ENCODE measurements at places on chromosomes 1 and 21. TPM values are rescaled to one million over a fixed set of nuclear protein-coding genes. Genes with fewer than 3 reads are reported as not detected.

GRCh38 chr1:56864430-56864829 is 9.8 kb downstream of the C8A start:
- no peak for DNase-seq

DNA sequence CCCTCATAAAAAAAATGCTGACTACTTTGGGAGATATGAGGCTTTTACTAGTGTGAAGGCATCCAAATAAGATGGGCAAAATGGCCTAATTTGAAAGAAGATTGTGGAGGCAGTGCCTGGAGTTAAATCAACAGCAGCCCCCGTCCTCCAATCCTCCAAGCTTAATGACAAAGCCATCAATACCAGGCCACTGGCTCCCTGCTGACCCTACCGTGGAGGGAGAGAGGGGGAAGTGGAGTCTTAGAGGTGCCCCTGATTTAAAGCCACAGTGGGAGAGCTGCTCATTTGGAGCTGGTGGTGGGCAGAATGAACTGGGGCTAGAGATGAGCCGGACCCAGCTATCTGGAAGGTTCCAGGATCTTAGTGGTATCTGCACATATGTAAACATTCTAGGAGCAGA is 24.3 kb upstream of the KNCN start:
- DNase-seq = no peak

- no peak for DNase-seq
Measured at GRCh38 chr1:218468711-218469110, 123.6 kb downstream of the TGFB2 start.

DNA sequence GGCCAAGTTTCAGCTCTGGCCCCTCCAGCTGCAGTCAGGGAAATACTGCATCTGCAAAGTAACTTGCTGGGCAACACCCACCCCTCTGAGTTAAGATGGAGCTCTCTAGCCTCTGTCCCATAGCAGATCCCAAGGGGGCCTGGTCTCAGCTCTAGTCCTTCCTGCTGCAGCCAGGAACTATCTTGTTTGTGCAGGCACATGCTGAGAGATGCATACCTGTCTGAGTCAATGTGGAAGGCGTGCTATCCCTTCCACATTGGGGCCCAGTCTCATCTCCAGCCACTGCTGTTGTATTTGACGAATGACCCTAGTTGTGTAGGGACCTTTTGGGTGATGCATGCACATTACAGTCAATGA is 76.4 kb downstream of the CTH start:
- no peak for DNase-seq

DNA sequence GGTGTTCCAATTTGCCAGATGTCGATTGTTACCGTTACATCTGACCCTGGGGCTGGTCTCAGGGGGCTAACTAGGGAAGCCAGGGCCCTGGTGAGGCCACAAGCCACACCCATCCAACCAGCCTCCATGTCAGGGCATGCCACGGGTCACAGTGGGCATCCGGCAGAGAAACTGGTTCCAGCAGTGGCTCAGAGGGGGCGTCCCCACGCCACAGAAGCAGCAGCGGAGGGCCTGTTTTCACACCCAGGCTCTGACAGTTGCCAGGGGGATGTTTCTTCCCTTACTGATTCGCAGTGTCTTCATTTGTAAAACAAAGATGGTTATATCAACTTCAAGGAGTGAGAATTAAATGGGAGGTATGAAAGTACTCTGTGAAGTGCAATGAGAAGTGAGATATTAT is 75.0 kb upstream of the COX20 start:
- DNase-seq = no peak

The ARF1 gene
- total RNA-seq = 242 TPM

GRCh38 chr1:171038284-171038683 is 52.4 kb upstream of the FMO3 start:
- no peak for DNase-seq

GRCh38 chr1:180953291-180954004 is 40.8 kb downstream of the KIAA1614 start:
- DNase-seq = no peak

DNA sequence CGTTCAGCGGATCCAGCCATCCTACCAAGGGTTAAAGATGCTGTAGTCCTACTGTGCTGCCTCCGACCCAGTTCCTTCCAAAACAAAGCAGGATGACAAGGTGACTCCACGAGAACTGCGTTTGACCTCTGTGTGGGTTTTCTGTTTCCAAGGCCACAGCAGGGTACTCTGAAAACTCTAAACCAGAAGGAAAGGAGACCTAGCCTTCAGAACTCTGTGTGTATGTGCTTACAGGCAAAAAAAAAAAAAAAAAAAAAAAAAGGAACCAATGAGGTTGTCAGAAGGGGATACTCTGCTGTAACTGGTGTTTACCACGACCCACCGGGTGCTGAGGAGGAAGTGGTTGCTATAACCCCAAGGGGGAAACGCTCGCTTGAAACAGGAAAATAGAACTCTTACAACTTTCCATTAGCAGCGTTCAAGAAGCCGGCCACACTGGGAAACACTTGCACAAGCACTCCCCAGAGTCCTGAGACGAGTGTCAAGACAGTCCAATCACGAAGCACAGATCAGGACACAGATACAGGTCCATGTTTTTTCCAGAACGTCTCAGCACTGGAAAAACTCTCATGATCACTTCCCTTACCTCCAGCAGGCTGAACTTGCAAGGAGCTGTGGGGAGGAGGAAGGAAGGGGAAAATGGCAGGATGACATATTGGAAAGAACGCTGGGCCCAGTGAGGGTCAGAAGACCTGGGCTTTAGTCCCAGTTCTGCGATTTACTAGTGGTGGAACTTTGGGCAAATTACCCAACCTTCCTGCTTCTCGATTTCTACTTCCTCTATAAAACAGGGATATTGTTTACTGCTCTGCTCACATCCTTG is 64.0 kb downstream of the ITPKB start:
- no peak for DNase-seq

DNA sequence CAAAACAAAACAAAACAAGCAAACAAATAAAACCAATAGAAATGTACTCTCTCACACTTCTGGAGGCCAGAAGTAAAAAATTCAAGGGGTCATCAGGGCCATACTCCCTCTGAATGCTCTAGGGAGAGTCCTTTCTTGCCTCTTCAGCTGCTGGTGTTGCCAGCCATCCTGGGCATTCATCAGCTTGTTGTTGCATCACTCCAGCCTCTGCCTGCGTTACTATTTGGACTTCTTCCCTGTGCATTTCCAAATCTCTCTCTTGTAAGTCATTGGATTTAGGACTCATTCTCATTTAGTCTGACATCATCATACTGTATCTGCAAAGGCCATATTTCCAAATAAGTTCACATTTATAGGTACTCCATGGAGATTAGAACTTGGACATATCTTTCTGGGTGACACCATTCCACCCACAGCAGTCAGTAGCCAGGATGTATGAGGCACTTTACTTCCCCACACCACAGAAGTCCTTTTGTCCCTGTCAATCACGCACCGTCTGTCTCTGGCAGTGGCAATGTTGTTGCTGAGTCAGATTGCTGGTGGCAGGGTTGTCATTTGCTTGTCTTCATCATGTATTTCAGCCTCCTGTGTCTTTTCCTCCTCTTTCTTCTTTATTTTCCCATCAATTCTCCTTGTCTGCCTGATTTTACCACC is 151.0 kb upstream of the KCNJ6 start:
- no peak for DNase-seq

The LCE1E gene
- total RNA-seq = 91.9 TPM

DNA sequence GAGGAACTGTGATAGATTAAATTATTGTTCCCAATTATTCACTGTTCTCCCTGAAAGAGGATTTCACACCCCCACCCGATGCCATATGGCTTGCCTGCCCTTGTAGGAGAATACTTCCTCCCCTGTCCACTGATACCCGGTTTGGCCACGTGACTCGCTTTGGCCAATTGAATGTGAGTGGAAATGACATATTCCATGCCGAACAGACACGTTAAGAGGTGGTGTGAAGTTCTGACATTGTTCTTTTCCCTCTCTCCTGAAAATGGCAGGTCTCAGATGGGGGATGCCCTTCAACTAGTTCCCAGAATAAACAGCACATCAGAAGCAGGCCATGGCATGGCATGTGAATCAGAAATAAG is 5.3 kb downstream of the STUM start:
- DNase-seq = no peak

The TCHH gene
- 1.4 TPM for total RNA-seq

The KIAA1614 gene
- total RNA-seq = 2.4 TPM

GRCh38 chr1:6807782-6808181 is 22.5 kb downstream of the CAMTA1 start:
- no peak for DNase-seq

- no peak for DNase-seq
Measured at GRCh38 chr1:2506007-2506860, 20.2 kb downstream of the PANK4 start.

The JAM2 gene
- total RNA-seq = 11.1 TPM

- DNase-seq = no peak
Measured at GRCh38 chr1:8482979-8483381, 165.1 kb downstream of the SLC45A1 start.

- no peak for DNase-seq
Measured at GRCh38 chr1:222049176-222049575, 307.3 kb upstream of the DUSP10 start.

The HFM1 gene
- total RNA-seq = 0.22 TPM

DNA sequence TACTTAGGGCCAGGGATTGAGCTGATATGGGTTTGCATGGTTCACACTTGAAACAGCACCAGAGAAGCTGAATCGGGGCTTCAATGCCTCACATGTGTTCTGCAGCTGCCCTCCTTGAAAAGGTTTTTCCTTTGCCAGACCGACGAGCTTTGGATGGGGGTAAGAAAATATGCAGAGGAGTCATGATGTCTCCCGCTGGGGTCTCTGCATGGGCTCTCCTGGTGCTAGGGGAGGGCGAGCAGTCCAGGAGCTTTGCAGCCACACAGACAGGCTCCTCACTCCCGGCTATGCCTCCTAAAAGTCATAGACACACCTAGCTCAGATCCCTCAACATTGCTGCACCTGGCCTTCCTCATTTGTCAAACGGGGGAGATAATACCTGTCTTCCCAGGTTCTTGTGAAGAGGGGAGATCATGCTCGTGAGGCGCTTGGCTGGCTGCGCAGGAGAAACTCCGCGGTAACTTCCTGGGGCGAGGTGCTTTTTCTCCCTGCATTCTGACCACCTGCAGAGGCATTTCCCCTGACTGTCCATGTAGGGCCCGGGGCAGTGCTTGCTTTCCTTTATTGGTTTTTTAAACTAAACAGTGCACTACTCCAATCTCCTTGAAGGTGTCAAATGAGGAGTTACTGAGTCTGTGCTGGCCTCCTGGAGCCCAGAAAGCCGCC is 112.4 kb downstream of the PLXNA2 start:
- no peak for DNase-seq

The DMBX1 gene
- 0.42 TPM for total RNA-seq

DNA sequence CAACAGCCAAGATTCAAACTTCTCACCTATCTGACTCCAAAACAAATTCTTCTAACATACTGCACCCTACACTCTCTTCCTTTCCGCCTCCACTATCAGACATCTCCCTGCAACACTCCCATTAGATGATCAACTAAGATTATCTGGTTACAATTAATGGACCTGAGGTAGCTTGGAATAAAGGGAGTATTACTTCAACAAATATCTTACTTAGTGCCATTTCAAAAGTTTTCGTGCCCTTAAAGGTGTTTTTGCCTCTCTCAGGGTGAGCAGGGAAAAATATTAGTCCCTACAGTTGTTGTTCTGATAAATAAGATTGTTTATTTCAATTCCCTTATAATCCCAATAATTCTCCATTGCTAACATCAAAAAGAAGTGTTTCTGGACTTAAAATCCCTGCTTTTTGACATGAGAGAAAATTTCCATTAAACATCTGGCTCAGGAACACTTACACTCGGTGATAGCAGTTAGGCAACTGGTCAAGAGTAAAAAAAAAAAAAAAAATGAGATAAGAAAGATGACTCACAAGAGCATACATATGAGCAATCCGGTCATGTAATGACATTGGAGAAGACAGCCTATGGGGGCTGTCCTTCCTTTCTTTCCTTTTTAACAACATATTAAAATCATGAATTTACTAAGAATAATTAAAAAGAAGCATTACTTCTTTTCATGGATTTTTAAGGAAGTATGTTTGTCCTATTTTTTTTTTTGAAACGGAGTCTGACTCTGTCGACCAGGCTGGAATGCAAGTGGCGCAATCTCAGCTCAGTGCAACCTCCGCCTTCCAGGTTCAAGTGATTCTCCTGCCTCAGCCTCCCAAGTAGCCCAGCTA is 7.6 kb downstream of the RSBN1 start:
- DNase-seq = no peak

DNA sequence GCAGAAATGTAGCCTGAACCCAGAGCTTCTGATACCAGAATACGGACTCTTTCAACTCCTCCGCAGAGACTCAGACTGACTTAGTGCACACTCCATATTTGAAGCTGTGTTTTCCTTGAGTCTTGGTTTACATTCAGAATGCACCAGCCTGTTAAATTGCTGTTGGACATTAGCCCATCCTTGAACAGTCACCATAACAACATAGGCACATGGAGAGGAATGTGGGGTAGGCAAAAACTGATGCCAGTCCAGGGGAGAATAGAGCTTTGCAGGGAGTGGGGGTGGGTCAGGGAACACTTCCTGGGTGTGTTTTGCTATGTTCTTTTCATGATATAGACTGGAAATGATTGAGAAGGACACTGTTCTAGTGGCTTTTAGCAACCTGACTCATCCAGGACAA is 76.3 kb upstream of the CACNA1E start:
- DNase-seq = no peak

The FAM110D gene
- total RNA-seq = 2.0 TPM

The ADORA1 gene
- total RNA-seq = 3.3 TPM

The FABP3 gene
- 2.5 TPM for total RNA-seq

The DYNLT5 gene
- 0.97 TPM for total RNA-seq

DNA sequence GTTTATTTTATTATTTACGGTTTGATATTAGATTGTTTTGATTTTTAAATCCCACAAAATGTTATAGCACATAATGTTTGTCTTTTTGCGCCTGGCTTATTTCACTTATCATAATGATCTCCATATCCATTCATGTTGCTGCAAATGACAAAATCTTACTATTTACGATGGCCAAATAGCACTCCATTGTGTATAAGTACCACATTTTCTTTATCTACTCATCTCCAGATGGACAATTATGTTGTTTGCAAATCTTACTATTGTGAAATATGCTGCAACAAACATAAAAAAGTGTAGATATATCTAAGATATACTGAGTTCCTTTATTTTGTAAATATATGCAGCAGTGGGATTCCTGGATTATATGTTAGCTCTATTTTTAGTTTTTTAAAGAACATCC is 1568.3 kb downstream of the AMY1C start:
- no peak for DNase-seq

GRCh38 chr1:72649991-72650390 is 367.7 kb upstream of the NEGR1 start:
- DNase-seq = no peak

Measured in lower leg skin (tissue), 4 donors.